ENCODE measurements at places on chromosomes 3 and 15.

DNA sequence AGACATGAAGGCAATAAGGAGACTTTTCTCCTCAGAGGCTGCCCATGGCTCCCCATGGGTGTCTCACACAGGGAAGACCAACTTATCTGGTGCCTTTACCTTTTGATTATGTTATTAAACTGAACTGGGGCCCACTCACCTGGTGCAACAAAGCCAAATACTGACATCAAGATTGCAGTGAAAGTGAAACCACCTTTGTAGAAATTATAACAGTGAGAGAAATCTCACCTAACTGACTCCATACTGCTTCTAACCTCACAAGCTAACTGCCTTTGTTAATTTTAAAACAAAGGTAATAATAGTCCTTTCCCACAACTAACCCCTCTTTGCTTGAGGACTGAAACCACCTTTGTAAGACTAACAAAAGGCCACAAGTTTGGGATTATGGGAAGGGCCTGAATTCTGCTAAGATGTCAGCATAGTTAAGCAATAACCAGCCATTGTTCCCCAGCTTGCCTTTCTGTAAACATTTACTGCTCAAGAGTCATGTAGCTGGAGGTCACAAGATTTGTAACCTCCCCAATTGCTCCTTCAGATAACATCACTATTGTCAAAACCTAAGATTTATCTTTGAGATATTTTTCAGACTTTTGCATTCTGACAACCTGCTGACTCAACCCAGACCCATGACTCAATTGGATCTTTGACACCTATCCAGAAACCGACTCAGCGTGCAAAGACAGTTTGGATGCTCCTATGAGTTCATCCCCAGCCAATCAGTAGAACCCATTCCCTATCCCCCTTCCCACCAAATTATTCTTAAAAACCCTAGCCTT is 420.3 kb upstream of the CFAP20DC start:
- no peak for DNase-seq

- DNase-seq: no peak
Measured at GRCh38 chr3:103227651-103228050, 792.8 kb downstream of the ZPLD1 start.

- no peak for DNase-seq
Measured at GRCh38 chr3:18687286-18687685, 262.1 kb upstream of the SATB1 start.

DNA sequence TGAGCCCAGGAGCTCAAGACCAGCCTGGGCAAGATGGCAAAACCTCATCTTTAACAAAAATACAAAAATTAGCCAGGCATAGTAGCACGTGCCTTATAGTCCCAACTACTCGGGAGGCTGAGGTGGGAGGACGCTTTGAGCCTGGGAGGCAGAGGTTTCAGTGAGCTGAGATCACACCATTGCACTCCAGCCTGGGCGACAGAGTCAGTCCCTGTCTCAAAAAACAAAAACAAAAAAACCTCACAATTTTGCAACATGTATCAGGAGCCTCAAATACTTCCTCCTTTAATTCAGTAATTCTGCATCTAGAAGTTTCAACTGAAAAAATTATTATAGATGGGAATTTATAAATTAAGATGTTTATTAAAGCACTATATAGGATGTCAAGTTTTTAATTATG is 1.1 kb downstream of the MRPL47 start:
- no peak for DNase-seq

- no peak for DNase-seq
Measured at GRCh38 chr3:48929358-48930035, 10.9 kb downstream of the ARIH2 start.

GRCh38 chr3:168312984-168313383 is 217.3 kb upstream of the GOLIM4 start:
- no peak for DNase-seq

DNA sequence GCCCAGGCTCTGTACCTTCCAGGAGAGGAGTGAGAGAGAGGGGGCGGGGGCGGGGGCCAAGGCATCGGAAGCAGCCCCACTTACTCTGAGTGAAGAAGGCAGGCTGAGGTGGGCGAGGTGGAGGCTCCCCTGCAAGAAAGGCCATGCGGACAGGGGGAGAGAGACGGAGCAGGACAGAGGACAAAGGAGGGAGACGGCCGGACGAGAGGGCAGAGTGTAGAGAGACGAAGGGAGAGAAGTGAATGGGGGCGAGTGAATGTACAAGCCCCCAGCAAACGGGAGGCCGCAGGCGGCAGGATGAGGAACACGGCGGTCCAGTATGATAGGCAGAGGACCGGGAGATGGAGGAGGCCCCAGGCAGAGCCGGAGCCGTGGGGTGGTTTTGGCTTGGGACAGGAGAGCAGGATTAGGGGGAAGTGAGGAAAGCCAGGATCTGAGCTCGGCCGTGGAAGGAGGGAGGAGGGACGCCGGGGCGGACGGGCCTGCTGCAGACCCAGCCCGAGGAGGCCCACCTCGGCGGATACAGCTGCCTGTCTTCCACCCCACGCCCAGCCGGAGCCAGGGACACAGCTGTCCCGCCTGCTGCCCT is 38.8 kb downstream of the TNK2 start:
- no peak for DNase-seq

GRCh38 chr3:114207768-114208167 is 28.9 kb upstream of the DRD3 start:
- no peak for DNase-seq

GRCh38 chr15:23035964-23036566 is 3.3 kb downstream of the TUBGCP5 start:
- DNase-seq: no peak

- DNase-seq: no peak
Measured at GRCh38 chr3:147701195-147701594, 292.0 kb downstream of the ZIC1 start.

DNA sequence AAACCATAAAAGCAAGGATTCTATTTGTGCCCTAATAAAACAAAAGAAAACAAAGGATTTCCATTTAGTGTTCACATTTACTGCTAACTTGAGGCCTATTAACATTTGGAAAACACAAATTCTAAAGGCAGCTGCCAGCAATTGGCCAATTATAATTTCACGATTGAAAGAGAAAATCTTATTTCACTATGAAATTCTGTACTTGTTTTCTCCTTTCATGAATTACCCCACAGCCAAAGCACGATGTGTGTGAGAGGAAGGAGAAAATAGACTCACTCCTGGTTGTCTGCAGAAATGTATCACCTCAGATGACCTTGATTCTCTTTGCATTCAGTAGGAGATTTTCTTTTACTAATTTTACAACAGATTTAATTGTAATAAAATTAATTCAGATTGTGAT is 242.8 kb upstream of the GBE1 start:
- DNase-seq: no peak

GRCh38 chr3:49967291-49967690 is 27.3 kb downstream of the RBM6 start:
- DNase-seq: peak; percentile 37

DNA sequence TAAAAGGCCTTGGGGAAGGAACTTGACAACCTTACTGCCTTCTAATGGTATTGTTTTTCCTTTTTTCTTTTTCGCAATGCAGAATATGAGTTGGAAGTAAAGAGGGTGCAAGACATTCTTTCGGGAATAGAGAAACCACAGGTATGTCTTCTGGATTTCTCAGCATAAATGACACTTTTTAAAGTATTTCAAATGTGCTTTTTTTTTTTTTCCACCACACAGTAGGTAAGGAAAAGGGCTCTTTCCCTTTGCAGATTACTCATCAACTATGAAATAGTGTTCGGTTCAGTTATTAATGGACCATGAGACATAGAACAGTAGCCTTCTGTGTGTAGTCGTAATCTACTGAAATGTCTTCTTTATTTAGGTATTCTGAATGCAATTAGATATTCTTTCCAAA is 162.4 kb downstream of the GHSR start:
- DNase-seq: no peak

DNA sequence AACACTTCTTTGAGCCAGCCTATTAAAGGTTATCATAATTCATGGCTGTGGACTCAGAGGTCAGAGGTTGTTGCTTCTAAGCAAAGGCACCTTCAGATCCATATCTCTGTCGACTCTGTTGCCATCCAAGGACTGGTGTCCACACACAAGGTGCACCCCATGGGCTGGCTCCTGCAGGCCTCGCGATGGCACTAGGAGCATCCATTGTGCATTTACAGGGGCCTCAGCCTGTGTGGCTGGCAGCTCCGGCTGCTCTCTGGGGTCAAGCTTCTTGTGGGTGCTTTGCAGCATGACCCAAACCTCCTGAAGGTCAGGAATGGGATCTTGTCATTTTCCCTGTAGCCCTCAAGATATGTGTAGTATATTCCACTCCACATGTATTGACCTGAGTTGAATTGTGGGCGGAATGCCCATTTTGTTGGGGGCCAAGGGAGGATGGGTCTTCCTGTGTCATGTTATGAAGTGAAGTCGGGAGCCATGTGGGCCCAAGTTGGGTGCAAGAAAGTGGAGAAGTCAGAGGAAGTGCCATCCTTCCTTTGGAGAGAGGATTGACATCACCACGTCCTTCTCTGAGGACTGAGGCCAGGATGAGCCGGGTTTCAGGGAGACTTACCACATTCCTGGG is 43.9 kb downstream of the CHDH start:
- DNase-seq: no peak

DNA sequence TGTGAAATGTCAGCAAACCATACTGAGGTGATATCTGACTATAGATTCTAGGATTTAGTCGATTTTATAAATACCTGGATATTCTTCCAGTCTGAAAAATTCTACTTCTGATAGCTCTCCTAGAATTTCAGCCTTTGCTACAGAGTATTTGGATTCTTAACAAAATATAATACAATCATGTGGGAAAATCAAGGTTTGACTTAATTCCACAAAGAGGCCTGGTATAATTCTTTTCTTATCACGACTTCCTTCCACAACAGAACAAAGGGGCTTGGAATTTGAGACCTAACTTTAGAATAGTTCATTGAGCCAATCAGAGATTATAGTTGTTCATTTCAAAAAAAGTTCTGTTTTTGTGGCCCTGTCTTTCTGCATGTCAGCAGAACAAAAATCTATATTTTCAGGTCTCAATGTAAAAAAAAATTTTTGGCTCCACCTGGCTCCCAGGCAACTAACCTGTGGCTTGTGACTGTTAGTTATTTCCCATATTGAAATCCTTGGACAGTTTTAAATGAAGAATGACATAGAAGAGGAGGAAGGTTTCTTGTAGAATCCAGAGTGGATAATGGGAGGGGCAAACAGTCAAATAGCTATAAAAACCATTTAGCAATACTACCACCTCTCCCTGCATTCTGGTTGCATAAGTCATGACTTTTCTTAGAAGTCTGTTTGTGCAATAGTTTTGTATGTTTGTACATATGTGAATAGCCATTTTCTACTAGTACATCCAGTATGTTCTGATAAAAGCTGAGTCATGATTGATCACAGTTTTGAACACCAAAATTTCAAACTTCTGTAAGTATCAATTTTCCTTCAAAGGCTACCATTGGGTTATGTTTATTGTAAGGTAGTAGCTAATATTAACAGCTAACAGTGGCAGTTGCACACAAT is 4.0 kb downstream of the TM4SF1 start:
- no peak for DNase-seq

GRCh38 chr3:50238549-50239026 is 2.6 kb downstream of the GNAI2 start:
- no peak for DNase-seq

- DNase-seq: no peak
Measured at GRCh38 chr3:176650478-176650877, 546.8 kb downstream of the TBL1XR1 start.

- no peak for DNase-seq
Measured at GRCh38 chr15:72005483-72005882, 112.5 kb downstream of the MYO9A start.

GRCh38 chr15:99957642-99958013 is 224.4 kb upstream of the LYSMD4 start:
- DNase-seq: no peak

- no peak for DNase-seq
Measured at GRCh38 chr3:186665625-186666188, at the start of gene HRG. Gene HRG (plus strand): TSS chr3:186666014. CDS start chr3:186666032, 18 bp downstream.

DNA sequence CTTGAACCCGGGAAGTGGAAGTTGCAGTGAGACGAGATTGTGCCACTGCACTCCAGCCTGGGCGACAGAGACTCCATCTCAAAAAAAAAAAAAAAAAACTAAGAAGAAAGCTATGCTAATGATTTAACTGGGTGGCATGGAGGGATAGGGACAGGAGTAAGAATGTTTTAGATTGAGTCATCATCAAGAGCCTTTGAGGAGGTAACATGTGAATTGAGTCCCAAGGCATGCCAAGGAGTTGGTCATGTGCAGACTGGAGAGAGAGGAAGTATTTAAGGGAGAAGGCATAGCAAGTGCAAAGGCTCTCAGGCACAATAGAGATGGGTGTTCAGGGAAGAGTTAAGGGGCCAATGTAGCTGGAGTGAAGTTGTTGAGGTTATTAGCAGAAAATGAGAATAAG is 9.1 kb downstream of the BNC1 start:
- DNase-seq: no peak

- no peak for DNase-seq
Measured at GRCh38 chr3:189772584-189772983, 141.4 kb downstream of the TP63 start.

- DNase-seq: no peak
Measured at GRCh38 chr3:156321945-156322344, 201.6 kb downstream of the KCNAB1 start.

DNA sequence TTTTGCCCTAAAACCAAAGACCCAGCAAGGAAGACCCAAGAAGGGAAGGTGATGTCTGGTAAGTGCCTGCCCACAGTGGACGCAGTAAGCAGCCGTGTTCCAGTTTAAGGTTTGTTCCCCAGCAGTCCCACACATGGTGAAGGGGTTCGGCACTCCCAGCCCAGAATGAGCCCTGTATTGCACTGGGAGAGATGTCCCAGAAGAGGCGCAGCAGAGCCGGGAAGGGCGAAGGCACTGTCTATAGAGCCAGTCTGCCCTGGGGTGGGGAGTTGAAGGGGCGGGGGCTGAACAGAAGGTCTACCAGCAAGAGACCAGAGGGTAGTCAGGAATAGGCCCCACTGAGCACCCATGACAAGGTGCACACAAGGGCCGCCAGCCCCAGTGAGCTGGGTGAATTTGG is 6.4 kb downstream of the TMEM158 start:
- DNase-seq: no peak

DNA sequence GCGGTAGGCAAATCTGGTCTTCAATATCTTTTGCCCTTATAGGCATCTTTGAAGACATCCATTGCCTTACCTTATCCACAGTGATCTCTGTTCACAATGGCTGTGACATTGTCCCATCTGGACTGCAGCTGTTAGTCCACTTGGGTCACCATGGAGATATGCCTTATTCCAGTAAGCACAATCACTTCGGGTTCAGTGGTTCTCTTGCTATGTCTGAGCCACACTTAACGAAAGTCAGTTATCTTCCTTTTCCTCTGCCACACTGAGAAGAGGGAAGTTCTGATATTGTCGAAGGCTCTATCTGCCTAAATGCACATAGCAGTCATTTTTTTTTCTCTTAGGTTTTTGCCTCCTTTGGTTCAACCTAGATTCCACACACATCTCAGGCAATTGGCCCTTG is 119.0 kb upstream of the SATB1 start:
- DNase-seq: no peak
